ENCODE measurements at places on chromosomes 1 and 21.

DNA sequence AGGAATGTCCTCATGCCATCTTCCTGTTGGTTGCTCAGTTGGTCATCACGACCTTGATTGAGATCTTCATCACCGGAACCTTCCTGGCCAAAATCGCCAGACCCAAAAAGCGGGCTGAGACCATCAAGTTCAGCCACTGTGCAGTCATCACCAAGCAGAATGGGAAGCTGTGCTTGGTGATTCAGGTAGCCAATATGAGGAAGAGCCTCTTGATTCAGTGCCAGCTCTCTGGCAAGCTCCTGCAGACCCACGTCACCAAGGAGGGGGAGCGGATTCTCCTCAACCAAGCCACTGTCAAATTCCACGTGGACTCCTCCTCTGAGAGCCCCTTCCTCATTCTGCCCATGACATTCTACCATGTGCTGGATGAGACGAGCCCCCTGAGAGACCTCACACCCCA, 42.9 kb downstream of the KCNJ15 start:
- DNase-seq = no peak

DNA sequence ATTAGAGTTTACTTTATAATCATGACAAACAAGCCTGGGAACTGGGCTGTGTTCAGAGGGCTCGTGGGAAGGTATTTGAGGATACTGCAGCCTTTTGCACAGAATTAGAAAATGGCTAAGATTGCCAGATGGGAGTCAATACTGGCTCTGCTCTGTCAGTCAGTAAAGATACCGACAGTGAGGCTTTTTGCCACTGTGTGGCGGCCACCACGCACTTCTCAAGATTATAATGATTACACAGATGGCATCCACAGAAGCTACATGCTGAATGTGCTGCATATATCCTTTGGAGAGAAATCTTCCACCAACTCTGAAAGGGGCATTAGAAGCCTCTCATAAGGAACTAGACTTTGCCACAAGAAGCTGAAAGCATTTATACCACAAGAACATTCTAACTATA, 213.4 kb upstream of the PTBP2 start:
- DNase-seq = no peak

DNA sequence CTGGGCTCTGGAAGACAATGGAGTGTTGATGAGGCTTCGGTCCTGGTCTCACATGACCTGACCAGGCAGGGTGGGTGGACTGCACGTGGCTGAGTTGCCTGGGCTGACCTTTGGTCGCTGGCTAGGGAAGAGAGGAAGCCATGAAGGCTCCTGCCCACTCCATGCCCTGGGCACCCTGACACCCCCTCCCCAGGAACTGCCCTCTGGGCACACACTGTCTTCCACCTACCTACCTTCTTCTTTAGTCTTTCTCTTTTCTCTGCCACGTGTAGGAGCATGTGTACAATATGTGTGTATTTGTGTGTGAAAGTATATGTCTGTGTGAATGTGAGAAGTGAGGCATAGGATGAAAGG, 15.1 kb downstream of the POU3F1 start:
- no peak for DNase-seq

DNA sequence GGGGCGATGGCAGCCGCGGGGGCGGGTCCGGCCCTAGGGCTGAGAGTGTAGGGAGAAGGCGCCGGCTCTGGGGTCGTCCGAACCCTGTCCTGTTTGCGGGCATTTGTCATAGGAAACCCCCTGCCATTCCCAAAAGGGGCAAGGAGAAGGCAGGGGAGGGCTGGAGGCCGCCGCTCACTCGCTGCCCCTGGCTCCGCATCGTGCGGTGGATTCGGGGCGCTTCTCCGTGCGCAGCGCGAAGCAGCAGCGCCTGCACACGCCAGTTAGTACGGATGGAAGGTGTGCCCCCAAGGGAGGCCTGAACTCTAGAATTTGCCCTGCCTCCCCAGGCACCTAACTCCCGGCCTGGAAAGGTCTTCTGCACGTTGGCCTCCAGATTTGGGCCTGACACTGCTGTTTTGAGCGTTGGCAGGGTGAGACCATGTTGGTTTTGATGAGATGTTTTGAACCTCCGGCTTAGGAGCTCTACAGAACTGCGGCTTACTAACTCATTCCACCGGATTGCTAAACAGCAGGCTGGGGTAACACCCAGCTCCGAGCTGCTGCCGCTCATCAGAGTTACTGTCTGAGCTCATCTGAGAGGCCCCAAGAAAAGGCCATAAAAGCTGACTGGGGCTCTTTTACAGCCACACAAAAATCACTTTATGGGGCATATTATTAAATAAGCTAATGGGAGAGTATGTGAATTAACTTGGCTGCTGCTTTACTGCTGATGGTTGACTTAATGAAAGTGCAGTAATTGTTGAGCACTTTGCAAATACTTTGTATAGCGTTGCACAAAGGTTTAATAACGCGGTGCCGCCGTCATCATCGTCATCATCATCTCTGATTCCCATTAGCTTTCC, 987 bp downstream of the GPR137B start:
- DNase-seq = peak; percentile 16

- no peak for DNase-seq
Observed at GRCh38 chr1:93056649-93057048, 22.4 kb upstream of the MTF2 start.

GRCh38 chr1:214761030-214761429, 158.0 kb downstream of the CENPF start:
- DNase-seq = no peak

GRCh38 chr1:64733581-64734286, 11.1 kb upstream of the RAVER2 start:
- peak; percentile 8 for DNase-seq

DNA sequence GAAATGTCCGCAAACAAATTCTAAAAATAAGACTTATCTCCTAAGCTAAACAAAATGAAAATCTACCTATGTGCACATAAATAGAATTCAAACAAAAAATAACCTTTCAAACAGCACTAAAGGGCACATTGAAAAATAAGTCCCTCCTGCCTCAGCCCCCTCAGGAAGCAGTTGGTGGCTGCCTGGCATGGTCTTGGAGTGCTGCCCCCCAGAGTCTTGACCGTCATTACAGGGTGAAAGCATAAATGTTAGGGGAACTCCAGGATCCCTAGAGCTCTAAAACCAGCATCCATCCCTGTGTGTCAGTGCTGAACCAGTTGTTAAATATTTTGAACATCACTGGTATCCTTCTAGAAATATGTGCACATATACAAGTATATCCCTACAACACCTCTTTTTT, 6.5 kb upstream of the NPL start:
- DNase-seq = no peak

GRCh38 chr1:15214527-15214926, 32.5 kb upstream of the FHAD1 start:
- DNase-seq = peak; percentile 21

DNA sequence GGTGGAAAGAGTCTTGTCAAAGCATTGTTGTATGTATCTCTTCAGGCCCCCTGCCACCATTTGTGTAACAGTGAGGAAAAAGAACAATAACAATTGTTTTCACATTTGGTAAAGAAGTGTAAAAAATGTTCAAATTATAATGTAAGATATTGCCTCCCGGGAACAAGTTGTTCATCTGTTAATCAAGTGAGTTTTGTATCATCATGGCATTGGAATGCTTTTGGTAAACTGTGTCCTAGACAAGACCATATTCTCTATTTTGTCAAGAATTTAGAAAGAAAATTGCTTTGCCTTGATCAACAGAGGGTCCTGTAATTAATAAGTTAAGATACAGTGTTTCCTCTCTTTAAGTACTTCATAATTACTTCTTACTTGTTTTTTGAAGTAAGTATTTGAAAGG, 692.0 kb upstream of the NR5A2 start:
- DNase-seq = no peak

GRCh38 chr1:230068621-230068873, 1.5 kb downstream of the GALNT2 start:
- DNase-seq = no peak

DNA sequence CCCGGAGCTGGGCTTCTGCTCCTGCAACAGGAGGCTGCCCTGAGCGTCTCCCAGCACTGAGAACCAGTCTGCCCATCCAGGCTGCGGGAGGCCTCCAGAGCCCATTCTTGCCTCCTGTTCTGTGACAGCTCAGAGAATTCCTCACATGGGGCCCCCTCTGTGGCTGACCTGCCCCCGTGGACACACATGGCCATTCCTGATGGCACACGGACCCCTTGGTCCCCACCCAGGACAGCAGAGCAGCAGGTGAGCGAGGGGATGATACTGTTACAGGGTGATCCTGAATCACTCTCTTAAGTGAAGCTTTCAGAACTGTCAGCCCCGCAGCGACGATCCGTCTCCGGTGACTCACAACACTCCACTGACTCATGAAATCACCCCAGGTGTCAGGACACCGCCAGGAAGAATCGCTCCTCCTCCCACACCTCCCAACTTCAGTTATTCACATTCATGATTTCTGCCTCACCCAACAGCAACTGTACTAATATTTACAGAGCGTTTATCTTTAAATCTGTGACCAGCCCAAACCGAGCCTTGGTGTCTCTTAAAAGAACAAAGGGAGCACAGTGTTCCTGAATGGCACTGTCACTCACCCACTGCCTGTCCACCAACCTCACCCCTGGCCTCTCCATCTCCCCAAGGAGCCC, 22.5 kb downstream of the CHD5 start:
- no peak for DNase-seq

DNA sequence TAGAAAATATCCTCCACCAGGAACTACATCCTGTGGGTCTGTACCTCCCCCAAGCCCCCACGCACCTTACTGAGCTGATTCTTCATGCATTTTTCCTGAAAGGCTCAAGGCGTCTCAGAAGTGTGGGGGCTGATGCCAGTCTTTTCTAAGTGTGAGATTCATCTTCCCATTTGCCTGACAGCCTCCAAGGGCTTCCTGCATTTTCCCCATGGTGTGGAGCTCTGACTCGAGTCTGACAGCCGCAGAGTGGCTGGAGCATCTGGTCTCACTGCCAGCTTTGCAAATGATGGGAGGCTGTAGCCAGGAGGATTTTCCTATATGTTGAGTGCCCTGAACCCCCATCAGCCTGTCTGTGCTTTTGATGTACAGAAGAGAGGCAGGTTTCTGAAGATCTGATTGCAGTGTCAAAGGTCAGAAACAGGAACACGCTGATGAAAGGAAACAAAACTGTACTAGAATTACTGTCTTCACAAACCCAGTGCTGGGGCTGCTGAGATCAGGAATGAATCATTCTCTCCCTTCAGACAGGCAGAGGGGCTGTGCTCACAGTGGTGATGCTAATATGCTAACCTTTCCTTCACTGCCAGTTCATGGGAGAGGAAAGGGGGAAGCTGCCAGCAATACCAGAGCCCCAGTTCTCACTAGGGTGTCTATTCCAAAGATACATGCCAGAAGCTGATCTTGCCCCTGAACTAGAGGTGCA, 201.5 kb upstream of the C1orf174 start:
- DNase-seq = no peak

DNA sequence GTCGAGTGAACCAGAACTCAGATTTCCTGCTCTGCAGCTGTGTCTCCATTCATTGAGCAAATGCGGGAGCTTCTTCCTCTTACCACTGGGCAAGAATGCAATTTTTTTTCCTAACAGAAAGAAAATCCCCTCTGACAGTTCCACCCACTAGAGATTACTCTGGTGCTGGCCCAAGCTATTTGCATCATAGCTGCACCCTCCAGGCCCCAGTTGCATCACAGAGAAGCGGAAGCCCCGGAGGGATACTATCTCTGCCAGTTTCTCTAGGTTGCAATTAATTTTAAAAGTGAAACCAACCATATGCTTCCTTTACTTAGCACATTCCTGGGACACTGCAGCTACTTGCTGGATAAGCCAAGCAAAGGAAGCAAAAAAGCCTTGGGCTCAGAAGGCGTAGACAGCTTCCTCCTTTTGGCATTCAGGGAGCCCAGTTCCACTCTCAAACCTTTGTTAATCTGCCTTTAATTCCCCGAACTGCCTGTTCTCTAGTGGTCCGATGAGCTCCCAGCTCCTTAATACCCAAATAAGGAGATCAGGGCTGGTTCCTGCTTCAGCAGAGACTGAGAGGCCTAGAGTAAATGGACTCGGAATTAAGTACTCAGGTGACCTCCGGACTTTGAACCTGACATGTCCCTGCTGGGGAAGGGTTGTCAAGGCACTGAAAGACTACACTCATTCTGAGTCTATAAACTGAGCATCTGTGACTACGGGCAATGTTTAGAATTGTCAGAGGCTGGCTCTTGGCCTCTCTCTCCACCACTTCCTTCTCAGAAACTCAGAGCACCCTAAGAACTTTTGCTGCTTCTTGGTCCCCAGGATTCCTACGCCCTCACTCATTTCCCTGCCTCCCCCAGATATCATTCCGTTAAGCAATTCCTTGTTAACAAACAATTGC, 72.5 kb upstream of the TNFSF18 start:
- DNase-seq = peak; percentile 86

- no peak for DNase-seq
Observed at GRCh38 chr1:214327514-214327913, 46.6 kb downstream of the SMYD2 start.

DNA sequence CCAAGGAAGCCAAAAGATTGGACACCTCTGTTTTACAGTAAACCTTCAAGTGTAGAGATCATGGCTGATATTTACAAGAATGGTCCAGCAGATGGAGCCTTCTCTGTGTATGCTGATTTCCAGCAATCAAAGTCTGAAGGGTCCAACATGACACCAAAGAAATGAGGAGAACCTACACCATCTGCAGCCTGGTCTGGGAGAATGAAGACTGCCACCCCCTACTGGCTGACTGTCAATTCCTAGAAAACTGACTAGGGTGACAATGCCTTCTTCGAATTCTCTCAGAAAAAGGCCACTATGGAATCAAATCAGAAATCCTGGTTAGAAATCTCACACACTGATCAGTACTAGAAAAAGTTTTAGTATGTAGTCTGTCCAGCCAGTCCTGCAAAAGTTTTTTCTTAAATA, 83.3 kb downstream of the CDC42BPA start:
- DNase-seq = peak; percentile 16

GRCh38 chr1:151728151-151729054, 7.1 kb downstream of the RIIAD1 start:
- peak; percentile 16 for DNase-seq

GRCh38 chr1:106876384-106876783, 180.1 kb upstream of the PRMT6 start:
- DNase-seq = no peak

GRCh38 chr1:6275826-6276782, 15.2 kb upstream of the GPR153 start:
- peak; percentile 66 for DNase-seq

GRCh38 chr1:179079113-179079761, 2.6 kb upstream of the TOR3A start:
- peak; percentile 66 for DNase-seq

Measured in AG04450 (cell line).